ENCODE measurements at places on chromosomes 7 and 10. TPM values are rescaled to one million over a fixed set of nuclear protein-coding genes. Genes with fewer than 3 reads are reported as not detected.

KIF11 gene
- total RNA-seq: 21.5 TPM

EXOSC1 gene
- 27.9 TPM for total RNA-seq

PTF1A gene
- not detected for total RNA-seq

SLC39A12 gene
- total RNA-seq: not detected

KCND2 gene
- total RNA-seq: 0.13 TPM
